Stimulated activated CD4-positive, alpha-beta T cell treated with anti-CD3 and anti-CD28 coated beads, Interleukin-2, amount 100 ng/mL, for 24 hours (primary cell): ENCODE measurements at places on chromosomes 5 and 9.

- no peak for DNase-seq
Observed at GRCh38 chr9:14372437-14373335, 58.7 kb upstream of the NFIB start.

- no peak for DNase-seq
Observed at GRCh38 chr5:75260708-75261107, 24.0 kb upstream of the ANKRD31 start.

GRCh38 chr9:115071176-115071575 is 46.8 kb downstream of the TNC start:
- DNase-seq: no peak

DNA sequence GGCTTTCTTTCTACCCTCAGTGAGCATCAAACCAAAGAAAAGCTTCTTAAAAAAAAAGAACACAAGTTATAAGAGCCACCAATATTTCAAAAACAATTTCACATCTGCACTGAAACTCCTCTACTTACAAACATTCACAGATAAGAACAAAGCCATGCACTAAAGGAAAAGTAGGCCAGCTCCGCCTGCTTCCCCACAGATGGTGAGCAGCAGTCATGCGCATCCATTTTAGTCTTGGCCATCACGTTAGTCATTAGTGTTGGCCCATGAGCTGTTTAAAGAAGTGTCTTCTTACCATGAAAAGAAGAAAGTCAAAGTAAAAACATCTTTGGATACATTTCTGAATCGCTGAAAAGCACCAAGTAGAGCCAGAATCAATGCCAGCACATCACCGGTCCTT is 40.0 kb upstream of the SMIM23 start:
- no peak for DNase-seq

GRCh38 chr5:61313960-61314681 is 17.9 kb upstream of the ZSWIM6 start:
- no peak for DNase-seq

DNA sequence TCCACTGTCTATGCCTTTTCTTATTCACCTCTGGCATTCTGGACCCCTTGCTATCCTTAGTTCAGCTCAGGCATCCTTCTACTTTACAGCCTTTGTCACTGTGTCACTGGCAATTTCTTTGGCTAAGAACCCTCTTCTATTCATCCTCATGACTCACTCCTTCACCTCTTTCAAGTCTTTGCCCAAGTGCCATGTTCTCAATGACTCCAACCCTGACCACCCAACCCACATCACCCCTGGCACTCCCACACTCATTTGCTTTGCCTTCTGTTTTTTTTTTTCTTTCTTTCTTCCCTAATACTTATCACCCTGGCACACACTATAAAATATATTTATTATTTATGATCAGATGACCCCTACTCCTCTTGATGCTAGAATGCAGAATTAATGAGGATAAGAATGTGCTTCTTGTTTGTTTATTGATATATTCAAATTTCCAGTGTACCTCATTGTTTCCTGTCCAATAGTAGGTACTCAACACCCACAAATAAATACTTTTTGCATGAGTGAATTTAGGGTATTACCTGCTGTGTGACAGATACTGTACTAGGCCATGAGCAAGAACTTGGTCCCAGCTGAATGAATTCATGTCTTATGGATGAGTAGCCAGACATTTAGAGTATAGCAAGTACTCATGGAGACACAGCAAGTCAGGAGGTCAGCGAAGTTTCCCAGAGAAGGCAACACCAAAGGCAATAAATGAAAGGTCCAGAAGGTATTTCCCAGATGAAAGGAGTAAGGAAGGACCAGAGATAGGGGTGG is 236.1 kb downstream of the PAPPA start:
- no peak for DNase-seq

GRCh38 chr9:97602430-97602829 is 30.7 kb downstream of the TSTD2 start:
- no peak for DNase-seq

DNA sequence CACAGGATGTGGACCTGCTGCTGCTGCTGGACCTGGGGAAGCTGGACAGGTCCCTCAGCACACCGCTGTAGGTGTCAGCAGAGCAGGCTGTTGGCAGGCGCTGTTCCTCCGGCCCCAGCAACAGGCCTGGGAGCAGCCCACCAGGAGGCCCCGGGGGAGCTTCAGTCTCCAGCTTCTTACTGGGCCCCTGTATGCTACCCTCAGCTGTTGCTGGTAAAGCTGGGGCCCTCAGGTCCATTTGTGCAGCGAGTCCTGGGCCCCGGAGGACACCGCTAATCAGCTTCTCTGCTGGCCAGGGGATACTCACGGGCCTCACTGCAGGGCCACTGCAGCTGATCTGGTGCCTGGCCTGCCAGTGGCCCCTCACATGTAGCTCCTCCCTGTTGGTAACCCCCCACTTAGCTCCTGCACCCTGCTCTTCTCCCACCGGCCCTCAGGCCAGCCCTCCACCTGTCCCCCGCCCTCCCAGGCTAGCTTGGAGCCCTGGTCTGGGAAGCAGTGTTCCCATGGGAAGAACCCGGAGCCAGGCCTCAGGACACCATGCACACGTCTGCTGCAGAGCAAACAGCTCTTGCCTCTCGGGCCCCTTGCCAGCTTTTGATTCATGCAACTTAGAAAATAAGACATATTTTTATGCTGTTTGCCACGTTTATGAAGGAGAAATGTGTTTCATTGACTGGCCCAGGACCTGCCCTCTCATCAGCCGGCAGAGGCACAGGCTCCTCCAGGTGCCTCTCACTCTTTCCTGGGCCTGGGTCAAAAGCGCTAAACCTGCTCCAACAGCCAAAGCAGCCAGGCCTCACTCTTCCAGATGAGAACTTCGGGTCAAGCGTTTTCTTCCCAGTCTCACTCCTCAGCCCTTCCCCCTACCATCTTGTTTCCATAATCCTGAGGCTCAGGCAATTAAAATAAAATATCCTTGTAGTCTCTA is 61.0 kb upstream of the ADAMTS2 start:
- no peak for DNase-seq

DNA sequence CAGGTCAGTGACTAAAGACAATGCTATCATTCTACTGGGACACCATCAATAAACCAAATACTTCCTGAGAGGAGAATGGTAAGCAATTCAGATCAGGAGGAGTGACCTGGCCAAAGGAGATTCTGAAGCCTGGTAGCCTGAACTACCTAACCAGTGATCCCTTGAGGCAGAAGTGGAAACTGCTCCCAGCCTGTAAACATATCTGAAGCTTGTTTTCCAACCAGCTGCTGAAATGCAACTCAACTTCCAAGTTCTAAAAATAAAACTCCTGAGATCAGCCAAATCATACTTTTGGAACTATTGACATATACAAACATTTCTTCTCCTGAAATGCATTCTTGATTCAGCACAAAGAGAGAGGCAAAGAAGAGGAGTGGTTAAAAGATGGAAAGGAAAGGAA is 204.1 kb downstream of the EBF1 start:
- no peak for DNase-seq

GRCh38 chr5:159937580-159937979 is 21.3 kb downstream of the ADRA1B start:
- no peak for DNase-seq

- no peak for DNase-seq
Observed at GRCh38 chr5:139635606-139636206, 12.4 kb upstream of the CXXC5 start.

GRCh38 chr5:8188874-8189565 is 320.1 kb downstream of the MTRR start:
- no peak for DNase-seq

DNA sequence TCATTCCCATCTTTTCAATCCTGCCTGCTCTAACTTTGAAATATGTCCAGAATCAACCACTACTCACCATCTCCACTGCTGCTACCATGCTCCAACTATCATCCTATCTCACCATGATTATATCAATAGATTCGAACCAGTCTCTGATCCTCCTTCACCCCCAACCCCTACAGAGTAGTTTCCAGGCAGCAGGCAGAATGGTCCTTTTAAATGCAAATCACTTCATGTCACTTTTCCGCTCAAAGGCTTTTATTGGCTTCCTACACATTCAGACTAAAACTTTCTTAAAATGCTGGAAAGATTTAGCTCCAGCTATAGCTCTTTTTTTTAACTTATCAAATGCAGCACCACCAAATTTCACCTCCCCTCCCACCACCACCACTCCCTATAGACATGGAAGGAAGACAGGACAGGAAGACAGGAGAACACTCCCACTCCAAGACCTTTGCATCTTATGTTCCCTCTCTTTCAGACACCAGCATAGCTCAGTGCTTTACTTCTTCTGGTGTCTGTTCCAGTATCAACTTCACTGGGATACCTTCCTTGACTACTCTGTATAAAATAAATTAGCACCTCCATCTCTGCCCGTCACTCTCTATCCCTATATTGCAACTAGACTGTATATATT is 9.9 kb upstream of the PPP2R2B start:
- DNase-seq: no peak

DNA sequence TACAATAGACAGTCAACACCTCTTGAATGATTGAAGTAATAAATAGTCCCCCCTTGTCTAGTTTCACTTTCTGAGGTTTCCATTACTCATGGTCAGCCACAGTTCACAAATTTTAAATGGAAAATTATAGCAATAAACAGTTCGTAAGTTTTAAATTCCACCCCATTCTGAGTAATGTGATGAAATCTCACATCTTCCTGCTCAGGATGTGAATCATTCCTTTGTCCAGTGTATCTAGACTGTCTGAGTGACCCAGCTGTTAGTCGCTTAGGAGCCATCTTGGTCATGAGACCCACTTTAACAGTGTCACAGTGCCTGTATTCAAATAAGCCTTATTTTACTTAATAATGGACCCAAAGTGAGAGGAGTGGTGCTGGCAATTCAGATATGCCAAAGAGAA is 311.6 kb upstream of the PRR16 start:
- no peak for DNase-seq

DNA sequence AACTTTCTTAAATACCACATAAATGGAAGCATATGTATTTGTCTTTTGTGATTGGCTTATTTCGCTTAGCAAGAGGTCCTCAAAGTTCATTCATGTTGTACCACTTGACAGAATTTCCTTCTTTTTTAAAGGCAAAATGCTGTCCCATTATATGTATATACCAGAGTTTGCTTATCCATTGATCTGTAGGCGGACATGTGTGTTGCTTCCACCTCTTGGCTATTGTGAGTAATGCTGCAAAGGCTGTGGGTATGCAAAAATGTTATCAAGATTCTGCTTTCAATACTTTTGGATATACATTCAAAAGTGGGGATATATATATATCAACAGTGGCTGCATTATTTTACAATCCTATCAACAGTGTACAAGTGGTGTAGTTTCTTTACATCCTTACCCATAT is 271.0 kb downstream of the PRR16 start:
- DNase-seq: no peak

GRCh38 chr5:77936365-77936693 is 160.2 kb upstream of the TBCA start:
- DNase-seq: no peak

DNA sequence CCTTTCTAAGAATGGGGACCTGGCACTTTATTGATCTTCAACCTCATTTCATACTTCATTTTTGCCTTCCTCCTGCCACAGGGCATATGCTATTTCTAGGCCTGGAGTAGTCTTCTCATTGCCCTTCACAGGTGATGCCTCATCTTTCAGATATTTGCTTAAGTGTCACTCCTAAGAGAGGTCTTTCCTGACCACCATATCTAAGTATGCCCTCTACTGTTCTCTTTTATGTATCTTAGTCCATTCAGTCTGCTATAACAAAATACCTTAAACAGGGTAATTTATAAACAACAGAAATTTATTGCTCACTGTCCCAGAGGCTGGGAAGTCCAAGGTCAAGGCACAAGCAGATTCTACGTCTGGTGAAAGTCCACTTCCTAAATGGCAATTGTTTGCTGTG is 99.1 kb downstream of the ADAMTS6 start:
- DNase-seq: no peak

DNA sequence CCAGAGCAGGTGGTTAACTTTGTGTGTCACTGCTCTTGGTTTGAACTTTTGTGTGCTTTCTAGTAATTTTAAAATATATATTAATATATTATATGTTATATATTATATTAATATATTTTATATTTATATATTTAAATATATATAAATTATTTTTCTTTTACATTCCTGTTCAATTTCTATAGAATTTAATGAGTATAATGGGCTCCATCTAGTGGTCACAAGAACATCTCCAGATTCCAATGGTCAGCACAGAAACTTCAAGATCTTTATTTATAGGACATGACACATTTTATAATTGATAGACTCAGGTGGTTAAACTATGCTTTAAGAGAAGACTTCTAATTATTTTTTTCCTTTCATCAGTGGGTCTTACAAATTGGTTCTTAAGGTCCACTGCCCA is 39.1 kb downstream of the COL23A1 start:
- DNase-seq: no peak

DNA sequence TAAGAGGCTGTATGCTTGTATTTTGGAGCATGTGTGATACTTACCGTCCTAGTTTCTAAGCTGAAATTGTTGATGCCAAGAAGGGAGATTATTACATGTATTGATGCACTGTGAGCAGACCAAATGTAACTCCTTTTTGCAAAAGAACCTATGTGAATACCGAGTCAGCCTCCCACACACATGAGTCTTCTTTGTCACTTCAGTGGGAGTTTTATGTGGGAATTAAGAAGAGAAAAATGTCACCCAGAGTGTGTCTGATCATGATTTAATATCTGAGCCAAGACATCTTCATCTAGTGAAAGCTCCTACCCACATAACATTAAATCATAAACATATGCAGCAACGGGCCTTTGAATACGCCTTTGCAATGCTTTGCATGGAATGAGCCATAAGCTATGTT is 380.3 kb upstream of the ACTBL2 start:
- no peak for DNase-seq
